ENCODE measurements at places on chromosomes 12 and 14.

DNA sequence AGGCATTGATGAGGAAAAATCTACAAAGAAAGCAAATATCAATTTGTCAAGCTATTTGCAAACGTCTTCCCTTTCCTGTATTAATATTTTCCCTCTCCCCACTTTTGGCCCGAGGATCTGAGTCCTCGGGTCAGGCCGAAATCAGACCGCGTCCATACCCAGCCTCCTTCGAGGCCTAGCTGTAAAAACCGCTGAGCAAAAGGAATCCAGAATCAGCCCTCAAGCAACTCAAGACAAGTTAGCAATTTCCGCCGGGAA is 353 bp upstream of the MAPK1IP1L start:
- no peak for DNase-seq

DNA sequence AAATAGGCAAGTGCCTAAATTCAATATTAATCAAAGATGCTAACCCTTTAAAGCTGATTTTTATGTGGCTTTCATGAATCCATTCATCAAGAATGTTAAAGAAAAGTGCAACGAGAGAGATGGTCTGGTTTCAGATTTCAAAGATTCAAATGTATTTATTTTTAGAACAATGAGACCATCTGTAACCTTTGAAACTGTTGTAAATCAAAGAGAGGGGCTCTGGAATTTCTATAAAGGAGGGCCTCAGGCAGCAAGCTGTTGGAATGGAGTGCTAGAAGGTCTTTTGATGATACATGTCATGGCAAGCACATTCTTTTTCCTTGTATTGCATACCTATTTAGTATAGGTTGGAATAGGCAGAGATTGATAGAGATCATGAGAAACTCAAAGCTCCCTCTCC is 433.0 kb downstream of the LRIG3 start:
- no peak for DNase-seq

GRCh38 chr12:126617312-126617711 is 1552.1 kb downstream of the AACS start:
- no peak for DNase-seq

- peak; percentile 13 for DNase-seq
Observed at GRCh38 chr12:54680374-54680773, 32.2 kb upstream of the DCD start.

- DNase-seq, result peak; percentile 33
Observed at GRCh38 chr12:1591034-1591433, 3.3 kb downstream of the FBXL14 start.

- DNase-seq, result no peak
Observed at GRCh38 chr14:102203382-102203781, 63.7 kb downstream of the WDR20 start.

- DNase-seq, result no peak
Observed at GRCh38 chr14:81826081-81826480, 292.4 kb upstream of the SEL1L start.

GRCh38 chr12:43108656-43109055 is 443.3 kb downstream of the ADAMTS20 start:
- DNase-seq, result no peak

- DNase-seq, result no peak
Observed at GRCh38 chr14:35959835-35960234, 133.7 kb downstream of the BRMS1L start.

GRCh38 chr12:10115890-10116289 is 14.1 kb downstream of the CLEC7A start:
- DNase-seq, result no peak

- peak; percentile 8 for DNase-seq
Observed at GRCh38 chr12:4809013-4809448, 88.8 kb downstream of the GALNT8 start.

DNA sequence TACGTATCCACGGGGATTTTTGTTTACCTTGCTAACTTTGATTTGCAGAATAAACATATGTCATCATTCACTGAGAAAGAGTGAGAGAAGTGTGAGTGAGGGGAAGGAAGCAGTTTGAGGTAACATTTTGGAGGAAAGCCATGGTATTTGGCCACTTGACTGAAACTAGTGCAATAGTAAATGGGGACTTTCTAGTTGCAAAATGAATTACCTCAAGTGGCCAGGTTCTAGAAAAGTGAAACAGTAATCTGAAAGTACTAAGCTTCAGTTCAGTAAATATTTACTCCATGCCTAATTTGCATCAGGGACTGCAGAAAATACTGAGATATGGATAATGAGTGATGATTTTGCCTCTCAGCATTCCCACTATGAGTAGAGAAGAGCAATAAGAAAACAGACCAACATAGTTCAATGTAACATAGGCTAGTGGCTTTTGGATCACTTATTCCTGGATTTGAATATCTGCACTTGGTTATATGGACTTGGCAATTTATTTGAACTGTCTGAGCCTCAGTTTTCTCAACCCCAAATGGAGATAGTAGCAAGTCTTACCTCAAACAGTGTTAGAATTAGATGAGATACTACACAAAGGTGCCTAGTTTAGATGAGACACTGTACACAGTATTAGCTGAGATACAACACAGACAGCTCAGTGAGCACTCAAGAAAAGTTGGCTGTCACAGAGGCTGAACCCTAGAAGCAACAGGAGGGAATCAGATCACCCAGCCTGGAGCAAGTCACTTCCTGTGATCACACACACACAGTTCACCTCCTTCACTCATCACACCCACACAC is 439.1 kb downstream of the NPAS3 start:
- DNase-seq, result no peak

DNA sequence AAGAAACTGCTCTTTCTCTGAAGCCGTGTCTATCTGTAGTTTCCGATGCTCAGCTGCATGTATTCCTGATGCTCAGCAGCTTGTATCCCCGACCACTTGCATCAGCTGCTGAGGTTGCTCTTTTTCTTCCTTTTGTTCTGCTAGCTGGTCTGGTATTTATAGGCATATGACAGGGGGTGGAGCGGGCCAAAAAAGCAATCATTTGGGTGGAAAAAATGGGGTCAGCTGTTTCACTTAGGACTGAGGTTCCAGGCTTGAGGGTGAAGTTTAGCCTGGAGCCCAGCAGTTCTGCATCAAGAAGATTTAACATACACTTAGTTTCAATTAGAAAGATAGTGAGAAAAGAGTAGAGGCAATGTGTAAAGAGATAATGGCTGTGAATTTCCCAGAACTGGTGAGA is 23.6 kb upstream of the AMN1 start:
- DNase-seq, result no peak

- no peak for DNase-seq
Observed at GRCh38 chr14:104284636-104285507, 146.5 kb downstream of the KIF26A start.

- no peak for DNase-seq
Observed at GRCh38 chr14:95195031-95195430, 37.7 kb upstream of the DICER1 start.

DNA sequence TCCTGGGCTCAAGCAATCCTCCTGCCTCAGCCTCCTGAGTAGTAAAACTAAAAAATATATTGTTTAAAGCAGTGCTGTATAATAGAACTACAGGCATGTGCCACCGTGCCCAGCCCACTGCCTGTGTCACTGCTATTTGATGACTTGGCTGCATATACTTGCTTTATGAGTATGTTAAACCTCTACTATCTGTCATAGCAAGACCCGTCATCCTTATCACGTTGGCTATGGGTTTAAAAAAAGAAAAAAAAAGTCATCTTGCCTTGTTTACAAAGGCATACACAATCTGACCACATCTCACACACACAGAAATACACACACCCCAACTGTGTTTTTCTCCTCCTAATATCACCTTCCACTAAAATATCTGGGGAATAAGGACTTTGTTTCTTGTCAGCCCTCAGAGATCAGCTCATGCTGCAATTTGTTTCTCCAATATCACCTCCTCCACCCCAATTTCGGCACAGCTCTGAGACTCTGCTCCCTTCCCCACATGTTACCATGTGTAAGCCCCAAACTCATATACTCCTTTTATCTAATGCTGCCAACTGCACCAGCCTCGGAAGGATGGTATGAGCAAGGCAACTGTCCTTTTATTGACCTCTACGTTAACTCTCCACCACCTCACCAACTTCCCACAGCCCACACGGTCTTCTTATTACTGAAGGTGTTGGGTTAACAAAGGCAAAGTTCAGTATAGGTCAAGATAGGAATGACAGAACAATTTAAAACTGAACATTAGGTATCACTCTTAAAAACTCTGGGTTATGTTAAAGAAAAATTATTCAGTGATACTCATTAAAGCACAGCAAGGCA is 802 bp upstream of the TMPRSS12 start:
- DNase-seq, result no peak

- DNase-seq, result no peak
Observed at GRCh38 chr12:64835901-64836300, 11.5 kb downstream of the TBC1D30 start.

- peak; percentile 14 for DNase-seq
Observed at GRCh38 chr12:132827763-132828703, 636 bp downstream of the GOLGA3 start.

DNA sequence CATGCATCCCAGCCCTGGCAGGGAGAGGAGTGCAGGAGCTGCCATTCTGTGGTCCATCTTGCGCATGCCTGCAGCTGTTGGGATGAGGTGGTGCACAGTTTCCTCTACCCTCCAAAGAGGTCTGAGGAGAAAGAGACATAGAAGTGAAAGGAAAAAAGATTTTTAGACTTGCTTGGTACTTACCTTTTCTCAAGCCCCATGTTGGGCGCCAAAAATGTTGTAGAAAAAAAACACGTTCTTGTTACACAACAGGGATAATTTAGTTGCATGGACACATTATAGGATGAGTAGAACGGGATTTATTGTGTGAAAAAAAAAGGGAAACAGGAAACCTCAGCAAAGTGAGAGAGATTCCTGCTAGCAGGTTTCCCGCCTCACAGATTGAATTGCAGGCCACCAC is 244.4 kb upstream of the GARIN2 start:
- DNase-seq, result no peak

DNA sequence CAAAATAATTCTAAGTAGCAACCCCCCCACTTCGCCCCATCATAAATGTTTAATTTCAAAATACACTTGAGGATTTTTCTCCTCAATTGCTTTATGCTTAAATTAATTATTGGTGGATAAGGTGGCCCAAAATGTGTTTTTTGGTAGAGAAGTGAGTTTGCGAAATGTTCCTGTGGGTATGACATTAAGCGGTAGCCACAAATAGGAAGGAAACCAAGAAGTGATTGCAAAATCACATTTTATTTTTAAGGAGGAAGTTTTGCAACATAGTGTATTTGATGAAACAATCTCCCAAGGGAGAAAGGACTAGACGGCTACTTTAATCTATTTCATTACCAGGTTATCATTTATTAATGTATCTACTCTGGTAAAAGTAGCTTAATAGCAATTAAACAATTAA is 25.5 kb downstream of the SLC25A3 start:
- DNase-seq, result no peak

DNA sequence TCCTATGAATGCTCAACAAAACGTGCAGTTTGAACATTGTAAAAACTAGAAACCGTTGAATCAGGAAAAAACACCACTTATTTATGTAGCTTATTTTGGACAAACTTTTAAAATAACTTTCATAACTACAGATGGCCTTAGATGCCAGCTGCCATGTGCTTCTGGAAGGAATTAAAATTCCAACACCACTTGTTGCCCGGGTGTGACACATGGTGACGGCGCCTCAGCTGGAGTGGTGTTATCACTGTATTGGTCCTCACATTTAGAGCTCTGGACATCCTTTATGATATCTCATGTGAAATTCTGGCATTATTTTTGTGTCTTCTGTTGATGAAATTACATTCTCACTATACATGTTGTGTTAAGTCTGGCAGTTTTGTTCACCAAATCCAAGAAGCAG is 211.0 kb downstream of the IPO8 start:
- no peak for DNase-seq

DNA sequence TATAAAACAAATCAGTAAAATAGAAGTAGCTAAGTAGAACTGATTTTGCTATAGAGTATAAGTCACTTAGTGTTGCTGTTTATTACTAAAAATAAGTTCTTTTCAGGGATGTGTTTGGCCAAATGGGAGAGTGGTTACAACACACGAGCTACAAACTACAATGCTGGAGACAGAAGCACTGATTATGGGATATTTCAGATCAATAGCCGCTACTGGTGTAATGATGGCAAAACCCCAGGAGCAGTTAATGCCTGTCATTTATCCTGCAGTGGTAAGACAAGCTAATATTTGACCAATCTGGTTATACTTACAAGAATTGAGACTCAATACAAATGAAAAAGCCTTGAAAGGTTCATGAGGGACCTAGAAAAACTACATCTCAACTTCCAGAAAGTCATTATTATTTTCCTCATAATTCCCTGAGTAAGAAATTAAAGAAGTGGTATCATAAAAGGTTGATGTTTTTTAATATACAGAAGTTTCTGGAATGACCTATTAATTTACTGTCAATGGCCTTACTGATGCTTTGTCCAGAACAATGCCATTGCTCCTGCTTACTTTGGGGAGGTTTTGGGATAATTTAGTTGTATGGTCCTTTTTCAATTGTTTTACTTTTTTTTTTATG is 1.9 kb downstream of the LYZ start:
- no peak for DNase-seq

DNA sequence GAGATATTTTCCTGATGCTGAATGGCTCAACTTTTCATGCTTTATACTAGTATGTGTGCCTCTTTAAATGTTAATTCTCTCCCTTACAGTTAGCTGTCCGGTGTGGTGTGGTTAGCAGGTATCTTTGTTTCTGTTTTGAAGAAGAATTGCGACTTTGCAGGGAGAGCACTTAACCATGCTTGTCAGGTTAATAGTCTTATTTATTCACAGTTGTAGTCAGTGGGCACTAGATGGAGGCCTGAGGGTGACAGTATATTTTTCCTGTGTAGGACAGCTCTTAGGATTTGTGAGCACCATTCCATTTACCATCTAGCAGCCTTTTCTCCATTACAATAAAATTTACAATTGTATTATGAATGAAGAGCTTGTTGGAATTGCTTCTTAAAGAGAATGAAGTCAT is 34.9 kb downstream of the PDE3A start:
- no peak for DNase-seq

- no peak for DNase-seq
Observed at GRCh38 chr12:70671698-70672097, 34.5 kb upstream of the PTPRB start.

- no peak for DNase-seq
Observed at GRCh38 chr12:7877420-7877819, 4.7 kb upstream of the SLC2A14 start.

DNA sequence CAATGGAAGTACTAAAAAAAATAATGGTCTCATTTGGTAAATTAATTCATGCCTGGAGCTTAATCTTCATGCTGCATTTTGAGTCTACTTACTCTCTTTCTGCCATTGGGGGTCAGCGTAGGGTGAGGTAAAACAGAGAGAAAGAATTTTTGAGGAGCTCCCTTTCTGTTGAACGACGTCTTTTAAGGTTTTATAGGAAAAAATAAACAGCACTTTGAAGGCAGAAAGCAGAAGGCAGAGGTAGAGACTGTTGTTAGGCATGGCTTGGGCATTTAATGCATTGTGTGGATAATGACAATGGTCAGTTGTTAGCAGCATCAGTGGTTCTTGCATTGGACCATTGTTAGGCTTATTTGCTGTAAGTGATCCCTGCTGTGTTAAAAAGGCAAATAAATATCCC is 557.2 kb upstream of the STXBP6 start:
- DNase-seq, result no peak

GRCh38 chr12:118743896-118744700 is 237.2 kb upstream of the SRRM4 start:
- no peak for DNase-seq

GRCh38 chr12:11719678-11720099 is 70.2 kb downstream of the ETV6 start:
- DNase-seq, result peak; percentile 46

GRCh38 chr12:111193496-111193895 is 175.4 kb downstream of the PHETA1 start:
- no peak for DNase-seq

- no peak for DNase-seq
Observed at GRCh38 chr12:131087302-131087818, 133.7 kb downstream of the ADGRD1 start.

Data from activated CD4-positive, alpha-beta T cell treated with anti-CD3 and anti-CD28 coated beads for 4 hours (primary cell).